Keratinocyte (primary cell): ENCODE measurements at places on chromosomes 1 and 21. TPM values are rescaled to one million over a fixed set of nuclear protein-coding genes. Genes with fewer than 3 reads are reported as not detected.

Gene SV2A
- polyA plus RNA-seq: 0.10 to 0.71 TPM (median 0.28 TPM) in 3 replicates

Gene KIF21B
- 0.17 to 0.20 TPM (median 0.17 TPM) in 3 replicates for polyA plus RNA-seq

Gene TMEM54
- 59.4 to 125 TPM (median 109 TPM) in 3 replicates for polyA plus RNA-seq

Gene TMEM61
- 0.49 to 1.1 TPM (median 1.0 TPM) in 3 replicates for polyA plus RNA-seq

Gene TNFRSF8
- 0.02 to 0.09 TPM (median 0.03 TPM) in 3 replicates for polyA plus RNA-seq

Gene GLMN
- polyA plus RNA-seq: 5.3 to 11.3 TPM (median 5.4 TPM) in 3 replicates

Gene LCE1C
- 1.8 TPM in 3 replicates for polyA plus RNA-seq

DNA sequence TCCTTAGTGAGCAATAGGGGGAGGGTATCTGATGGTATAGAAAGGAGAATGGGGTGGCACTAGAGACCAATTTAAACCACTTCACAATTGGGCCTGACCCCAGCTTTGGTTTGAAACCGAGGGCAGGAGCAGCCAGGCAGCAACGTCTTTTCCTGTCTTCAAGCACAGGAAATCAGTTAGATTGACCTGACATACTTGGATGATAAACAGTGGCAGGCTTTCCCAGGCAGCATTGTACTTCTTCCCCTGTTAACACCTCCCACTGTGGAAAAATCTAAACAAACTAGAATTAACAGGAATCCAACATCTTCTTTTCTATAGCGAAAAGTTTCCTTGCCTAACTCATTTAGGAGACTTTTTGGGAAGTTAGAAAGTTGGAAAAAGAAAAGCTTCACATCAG, 40.6 kb downstream of the SELL start:
- no peak for DNase-seq

DNA sequence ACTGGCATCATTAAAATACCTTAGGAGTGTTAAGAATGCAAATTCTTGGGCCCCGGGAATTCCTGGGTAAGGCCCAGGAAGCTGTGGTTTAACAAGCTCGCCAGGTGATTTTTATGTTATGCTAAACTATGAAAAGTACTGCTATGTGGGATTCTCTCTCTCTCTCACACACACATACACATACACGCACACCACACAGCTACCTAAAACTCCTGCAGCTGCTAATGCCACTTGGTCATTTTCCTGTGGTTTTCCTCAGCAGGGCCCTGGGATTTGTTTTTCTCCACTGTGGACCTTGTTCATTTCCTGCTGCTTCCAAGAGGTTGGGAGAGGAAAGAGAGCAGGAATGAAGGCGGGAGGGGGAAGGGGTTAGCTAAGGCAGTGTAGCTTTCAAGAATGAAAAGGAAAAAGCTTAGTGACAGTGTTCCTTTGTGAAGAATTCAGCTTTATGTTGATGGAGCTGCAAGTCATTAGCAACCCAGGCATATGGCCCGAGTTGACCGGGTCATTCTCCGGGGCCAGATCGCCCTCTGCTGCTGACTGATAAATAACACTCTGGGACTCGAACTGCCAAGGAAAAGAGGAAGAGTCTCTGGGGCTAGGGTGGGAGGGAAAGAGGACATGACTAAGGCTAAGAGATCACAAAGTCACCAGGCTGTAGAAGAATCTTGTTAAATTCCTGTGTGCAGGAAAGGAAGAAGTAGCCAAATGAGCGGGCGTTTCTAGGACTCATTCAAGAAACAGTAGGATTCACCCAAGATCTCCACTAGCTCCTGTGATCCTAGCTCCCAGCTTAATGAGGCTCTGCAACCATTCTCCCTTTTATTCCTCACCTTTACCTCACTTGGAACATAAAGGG, 30.5 kb upstream of the LRIG2 start:
- no peak for DNase-seq

- no peak for DNase-seq
Measured at GRCh38 chr1:36322041-36322785, 1.2 kb downstream of the EVA1B start.

GRCh38 chr1:187641463-187641862, 812.7 kb downstream of the PLA2G4A start:
- DNase-seq: no peak

- DNase-seq: no peak
Measured at GRCh38 chr1:50703240-50703639, 256.8 kb downstream of the FAF1 start.

DNA sequence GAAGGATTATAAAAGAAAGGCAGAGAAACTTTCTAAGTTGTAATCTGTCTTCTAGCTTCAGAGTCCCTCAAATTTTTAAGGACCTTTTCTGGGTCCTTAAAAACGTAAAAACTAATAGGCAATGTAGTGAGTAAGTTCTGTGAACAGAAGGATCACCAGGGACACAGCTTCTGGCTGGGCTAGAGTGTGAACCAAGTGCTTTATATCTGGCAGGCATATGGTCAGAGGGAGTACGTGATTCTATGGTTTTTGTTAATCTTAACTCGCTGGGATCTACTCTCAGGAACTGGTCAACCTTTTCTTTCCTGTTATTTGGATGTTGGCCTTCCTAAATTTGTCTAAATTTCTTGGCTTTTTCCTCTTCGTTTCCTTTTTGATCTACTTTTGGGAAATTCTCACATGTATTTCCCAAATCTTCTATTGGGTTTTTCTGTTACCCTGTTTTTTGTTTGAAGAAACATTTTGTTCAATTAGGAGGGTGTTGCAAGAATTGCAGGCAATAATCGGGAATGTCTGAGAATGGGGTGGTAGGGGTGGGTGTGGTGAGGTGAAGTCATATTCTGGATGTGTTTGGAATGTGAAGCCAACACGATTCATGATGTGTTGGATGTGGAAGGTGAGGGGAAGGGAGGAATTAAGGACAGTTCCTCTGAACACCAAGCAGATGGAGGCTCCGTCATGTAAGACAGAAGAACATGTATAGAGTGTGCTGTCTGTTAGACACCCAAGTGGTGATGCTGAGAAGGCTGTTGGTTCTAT, 193.2 kb downstream of the FMN2 start:
- no peak for DNase-seq

DNA sequence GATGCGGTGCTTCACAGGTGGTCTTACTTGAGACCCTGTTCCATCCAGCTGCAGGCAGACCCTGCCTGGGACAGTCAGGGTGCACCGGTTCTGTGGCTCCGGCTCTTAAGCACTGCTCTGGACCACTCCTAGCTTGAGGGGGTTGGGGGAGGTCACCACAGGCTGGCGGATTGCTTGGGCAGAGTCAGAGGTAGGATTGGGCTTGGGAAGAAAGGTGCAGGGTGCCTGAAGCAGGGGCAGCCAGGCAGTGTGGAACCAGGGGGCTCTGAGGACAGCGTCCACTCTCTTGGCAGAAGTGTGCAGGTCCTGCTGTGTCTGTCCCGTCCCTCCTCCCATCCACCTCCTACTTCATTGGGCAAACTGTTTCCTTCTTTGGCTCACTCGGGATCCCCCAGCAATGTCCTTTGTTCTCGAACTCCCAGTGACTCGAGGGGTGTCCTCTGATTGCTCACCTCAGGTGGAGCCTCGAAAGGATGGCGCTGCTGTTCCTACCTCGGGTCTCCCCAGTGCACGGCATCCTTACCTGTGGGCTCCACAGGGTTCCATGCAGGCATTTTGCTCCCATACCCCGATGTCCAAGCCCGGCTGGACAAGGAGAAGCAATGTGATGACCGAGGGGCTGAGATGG, 1.7 kb downstream of the PDXK start:
- no peak for DNase-seq

DNA sequence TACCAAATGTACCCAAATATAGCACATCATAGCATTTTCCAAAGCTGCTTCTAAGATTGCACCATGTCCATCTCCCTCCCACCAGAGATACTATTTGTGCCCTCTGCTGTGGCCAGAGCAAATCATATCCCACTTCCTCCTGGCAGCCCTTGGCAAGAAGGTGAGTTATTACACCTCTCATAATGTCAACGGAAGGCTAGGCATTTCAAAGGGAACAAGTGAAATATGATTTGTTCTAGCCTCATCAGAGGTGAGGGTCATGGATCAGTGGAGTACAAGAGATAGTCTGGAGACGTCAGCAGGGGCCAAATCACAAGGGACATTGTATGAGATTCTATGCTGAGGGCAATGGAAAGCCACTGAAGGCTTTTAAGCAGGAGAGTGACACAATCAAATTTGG, 90.2 kb upstream of the BCAR3 start:
- DNase-seq: no peak

DNA sequence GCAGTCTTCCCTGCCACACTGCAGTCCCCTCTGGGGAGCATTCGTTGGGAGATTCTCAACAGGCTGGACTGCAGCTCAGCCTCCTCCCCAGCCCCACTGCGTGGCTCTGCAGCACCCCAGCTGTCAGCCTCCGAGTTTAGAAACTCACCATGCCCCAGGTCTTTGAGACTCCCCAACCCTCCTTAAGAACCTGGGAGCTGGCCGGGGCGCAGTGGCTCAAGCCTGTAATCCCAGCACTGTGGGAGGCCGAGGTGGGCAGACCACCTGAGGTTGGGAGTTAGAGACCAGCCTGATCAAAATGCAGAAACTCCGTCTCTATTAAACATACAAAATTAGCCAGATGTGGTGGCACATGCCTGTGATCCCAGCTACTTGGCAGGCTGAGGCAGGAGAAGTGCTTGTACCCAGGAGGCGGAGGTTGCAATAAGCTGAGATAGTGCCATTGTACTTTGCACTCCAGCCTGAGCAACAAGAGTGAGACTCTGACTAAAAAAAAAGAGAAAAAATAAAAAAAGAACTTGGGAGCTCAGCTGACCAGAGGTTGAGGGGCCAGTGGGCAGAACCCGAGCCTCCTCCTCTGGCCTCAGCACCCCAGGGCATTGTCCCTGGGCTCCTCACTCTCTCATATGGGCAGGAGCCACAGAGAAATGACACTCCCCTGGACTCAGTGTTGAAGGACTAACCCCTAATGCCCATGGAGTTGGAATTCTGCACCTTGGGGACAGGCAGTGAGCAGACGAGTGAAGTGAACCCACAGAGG, 5.6 kb downstream of the OLIG2 start:
- DNase-seq: no peak

DNA sequence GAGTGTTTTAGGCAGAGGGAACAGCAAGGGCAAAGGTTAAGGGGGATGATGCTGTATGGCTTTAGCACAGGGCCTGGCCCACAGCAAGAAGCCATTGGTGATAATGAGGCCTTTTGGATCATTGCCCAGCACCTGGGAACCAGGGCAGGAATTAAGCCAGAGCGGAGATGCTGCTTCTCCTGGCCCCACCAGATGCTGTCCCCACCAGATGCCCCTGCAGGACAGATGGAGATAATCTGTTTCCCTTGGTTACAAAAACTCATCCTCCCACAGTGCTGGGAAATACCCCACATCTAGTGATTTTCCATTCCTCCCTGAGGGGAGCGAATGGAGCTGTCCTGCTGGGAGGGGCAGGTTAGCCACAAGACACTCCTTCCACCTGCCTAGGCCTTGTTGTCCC, 18.8 kb downstream of the OPRD1 start:
- no peak for DNase-seq

GRCh38 chr1:89130716-89131115, 4.8 kb upstream of the GBP2 start:
- DNase-seq: no peak

- no peak for DNase-seq
Measured at GRCh38 chr1:41794031-41794430, 124.7 kb downstream of the HIVEP3 start.

DNA sequence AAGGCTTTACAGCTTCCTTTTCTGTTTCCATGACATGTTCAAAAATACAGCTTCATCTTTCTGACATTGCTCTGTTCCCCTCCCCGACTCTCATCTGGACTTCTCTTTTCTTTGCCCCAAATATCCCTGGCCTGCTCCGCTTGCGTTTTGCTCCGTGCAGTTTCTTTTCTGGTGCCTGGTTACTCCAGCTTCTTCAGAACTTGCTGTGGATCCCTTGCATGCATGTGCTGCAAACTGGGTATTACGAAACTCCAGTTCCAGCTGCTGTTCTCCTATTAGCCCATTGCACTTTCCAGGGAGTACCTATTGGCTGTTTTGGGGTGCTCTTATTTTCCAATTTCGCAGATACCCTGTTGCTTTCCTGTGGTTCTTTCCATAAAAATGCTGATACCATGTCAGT, 9.9 kb upstream of the NDC1 start:
- no peak for DNase-seq

DNA sequence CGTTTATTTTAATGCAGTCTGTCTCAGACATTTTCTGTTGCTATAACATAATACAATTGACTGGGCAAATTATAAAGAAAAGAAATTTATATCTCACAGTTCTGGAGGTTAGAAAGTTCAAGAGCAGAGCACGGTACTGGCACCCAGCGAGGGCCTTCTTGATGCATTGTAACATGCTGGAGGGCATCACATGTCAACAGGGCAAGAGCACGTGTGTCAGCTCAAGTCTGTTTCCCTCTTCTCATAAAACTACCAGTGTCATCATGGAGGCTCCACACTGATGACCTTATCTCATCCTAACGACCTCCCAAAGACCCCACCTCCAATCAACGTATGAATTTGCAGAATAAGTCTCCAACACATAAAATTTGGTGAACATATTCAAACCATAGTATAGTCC, 90.6 kb upstream of the GRIK1 start:
- DNase-seq: no peak

GRCh38 chr1:74690909-74691308, 17.3 kb upstream of the ERICH3 start:
- DNase-seq: no peak

GRCh38 chr1:9291914-9292360, 757 bp upstream of the SPSB1 start:
- DNase-seq: no peak
